ENCODE measurements at places on chromosomes 16 and 17.

DNA sequence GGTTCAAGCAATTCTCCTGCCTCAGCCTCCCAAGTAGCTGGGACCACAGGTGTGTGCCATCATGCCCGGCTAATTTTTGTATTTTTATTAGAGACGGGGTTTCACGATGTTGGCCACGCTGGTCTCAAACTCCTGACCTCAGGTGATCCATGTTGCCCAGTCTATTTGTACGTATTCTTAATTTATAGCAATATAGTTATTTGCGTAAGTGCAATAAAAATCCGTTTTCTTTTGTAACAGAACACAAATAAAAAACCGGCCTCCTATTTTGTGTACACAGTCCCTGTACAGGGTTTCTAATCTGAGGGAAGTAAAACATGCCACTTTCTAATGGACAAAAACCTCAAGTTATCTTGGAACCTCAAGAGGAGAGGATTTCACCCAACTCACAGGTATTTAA is 7.7 kb downstream of the RNPS1 start:
- no peak for DNase-seq

- no peak for DNase-seq
Measured at GRCh38 chr17:19338031-19338990, 24.2 kb downstream of the B9D1 start.

GRCh38 chr17:19940722-19941464 is 36.7 kb downstream of the AKAP10 start:
- no peak for DNase-seq

GRCh38 chr17:9473711-9474110 is 101.9 kb downstream of the STX8 start:
- no peak for DNase-seq

DNA sequence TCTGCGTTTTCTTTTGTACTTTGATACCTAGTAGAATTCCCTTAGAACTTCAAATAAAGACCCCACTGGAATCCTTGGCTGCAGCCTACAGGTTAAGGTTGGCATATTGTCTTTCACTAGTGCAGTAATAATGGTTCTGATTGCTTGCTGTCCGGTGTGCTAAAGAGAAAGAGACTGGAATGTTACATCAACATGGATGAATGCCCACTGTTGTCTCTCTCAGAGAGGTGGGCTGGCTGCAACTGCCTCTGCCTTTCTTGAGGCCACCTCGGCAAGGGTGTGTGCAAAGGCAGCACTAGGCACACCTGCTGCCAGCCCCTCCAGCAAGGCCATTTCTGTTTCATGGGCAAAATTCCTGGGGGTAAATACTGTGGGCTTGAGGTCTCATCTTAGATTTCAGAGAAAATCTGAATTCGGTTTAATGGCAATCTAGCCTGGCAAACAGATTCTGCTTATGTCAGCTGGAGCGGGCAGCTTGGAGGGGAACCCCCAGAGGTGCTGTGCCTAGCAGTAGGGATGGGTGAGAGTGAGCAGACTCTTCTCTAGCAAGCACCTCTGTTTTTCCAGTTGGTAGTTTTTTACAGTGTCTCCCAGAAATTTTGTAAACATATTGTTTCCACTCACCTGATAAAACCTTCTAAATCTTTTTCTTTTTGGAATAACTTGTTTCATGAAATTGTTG is 54.0 kb downstream of the MRTFB start:
- DNase-seq = no peak

GRCh38 chr17:66839616-66840015 is 4.7 kb downstream of the CACNG5 start:
- DNase-seq = no peak

GRCh38 chr17:46922487-46922803 is 515 bp upstream of the GOSR2 start:
- DNase-seq = no peak

GRCh38 chr17:40606548-40607353 is 40.9 kb downstream of the SMARCE1 start:
- no peak for DNase-seq

- no peak for DNase-seq
Measured at GRCh38 chr17:15085890-15086677, 179.0 kb downstream of the PMP22 start.

- DNase-seq = no peak
Measured at GRCh38 chr16:4537376-4538343, 913 bp downstream of the CDIP1 start.

DNA sequence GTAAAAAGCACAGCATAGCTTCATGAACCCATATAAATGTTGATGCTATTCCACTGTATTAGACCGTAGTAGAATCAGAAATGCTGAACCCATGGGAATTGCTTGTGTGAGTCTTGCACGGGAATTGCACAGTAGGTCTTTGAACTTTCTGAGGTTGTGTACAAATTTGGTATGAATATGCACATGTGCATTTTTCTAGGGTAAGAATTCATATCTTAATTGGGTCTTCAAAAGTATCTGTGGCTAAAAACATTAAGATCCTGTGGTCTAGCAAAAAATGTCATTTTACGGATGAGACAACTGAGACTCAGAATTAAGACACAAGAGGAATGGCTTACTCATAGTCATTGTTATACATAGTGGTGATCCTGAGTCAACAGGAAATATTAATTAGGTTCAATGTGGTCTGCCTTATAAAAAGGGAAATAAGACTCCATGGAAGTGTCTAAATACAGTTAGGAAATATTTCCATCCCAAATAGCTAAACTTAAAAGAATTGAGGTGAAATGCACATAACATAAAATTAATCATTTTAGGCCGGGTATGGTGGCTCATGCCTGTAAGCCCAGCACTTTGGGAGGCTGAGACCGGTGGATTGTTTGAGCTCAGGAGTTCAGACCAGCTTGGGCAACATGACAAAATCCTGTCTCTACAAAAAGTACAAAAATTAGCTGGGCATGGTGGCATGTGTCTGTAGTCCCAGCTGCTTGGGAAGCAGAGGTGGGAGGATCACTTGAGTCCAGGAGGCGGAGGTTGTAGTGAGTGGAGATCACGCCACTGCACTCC is 22.8 kb downstream of the TAOK1 start:
- no peak for DNase-seq

DNA sequence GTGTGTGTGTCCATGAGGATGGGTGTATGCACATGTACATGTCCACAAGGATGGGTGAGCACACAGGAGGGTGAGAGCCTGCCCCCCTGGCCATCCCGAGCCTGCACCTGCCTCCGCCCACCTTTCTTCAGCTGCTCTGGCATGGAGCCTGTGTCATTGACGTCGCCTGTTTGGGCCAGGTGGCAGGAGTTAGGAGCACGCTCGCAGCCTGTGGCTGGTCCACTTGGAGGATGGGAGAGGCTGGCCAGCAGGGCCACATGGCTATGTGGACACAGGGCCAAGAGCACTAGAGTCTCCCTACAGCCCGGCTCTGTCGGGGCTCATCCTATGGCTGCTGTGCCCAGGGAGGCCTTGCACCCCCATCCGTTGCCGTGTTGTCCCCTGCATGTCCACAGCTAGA is 21.4 kb downstream of the BAHCC1 start:
- no peak for DNase-seq

DNA sequence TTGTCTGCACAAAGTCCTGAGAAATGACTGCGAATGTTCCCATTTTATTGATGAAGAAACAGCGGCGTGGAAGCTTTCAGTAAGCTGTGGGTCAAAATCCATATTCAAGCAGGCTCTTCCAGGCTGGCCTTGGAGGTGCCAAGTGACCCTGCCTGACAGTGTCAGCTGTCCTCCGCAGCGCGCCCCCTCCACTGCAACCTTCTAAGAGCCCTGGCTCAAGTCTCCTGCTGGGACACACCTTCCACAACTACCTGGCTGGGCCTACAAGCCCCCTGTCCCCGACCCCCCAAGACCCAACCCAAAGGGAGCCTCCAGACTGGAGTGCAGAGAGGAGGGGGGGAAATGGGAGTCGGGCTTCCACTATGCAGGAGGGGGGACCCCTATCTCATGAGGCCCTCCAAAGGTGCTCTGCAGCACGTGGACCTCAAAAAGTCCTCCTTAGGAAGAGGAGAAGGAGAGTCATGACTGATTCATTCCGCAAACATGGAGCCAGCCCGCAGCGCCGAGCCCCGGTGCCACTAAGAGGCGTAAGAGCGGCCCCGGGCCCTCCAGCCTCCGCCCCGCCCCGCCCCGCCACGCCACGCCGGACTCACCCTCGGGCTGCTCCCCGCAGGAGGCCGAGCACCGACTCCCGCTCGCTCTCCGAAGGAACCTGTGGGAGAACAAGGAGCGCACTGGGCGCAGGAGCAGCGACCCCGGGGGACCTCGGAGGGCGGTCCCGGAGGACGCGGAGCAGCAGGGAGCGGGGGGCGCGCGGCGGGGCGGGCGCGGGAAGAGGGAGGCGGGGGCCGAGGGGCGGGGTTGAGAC is 574 bp downstream of the MPP3 start:
- no peak for DNase-seq

GRCh38 chr16:82302042-82302727 is 132.2 kb upstream of the MPHOSPH6 start:
- DNase-seq = no peak

GRCh38 chr17:36546418-36547093 is 1.8 kb downstream of the GGNBP2 start:
- DNase-seq = no peak

DNA sequence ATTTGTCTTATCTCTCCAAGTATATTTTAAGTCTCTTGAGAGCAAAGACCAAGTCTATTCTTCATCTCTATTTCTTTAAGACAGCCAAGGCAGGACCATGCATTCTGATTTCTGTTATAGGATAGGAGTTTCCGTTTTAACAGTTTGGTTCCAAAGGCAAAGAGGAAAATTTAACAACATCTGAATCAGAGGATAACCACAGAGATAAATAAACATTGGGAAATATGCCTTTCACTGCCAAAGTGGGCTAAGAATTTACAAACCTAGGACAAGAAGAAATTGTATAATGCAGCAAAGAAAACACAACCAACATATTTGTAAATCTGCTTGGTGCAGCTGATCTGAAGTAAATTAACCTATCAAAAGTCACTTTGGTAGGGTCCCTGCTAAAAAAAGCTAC is 37.7 kb downstream of the USP32 start:
- no peak for DNase-seq

DNA sequence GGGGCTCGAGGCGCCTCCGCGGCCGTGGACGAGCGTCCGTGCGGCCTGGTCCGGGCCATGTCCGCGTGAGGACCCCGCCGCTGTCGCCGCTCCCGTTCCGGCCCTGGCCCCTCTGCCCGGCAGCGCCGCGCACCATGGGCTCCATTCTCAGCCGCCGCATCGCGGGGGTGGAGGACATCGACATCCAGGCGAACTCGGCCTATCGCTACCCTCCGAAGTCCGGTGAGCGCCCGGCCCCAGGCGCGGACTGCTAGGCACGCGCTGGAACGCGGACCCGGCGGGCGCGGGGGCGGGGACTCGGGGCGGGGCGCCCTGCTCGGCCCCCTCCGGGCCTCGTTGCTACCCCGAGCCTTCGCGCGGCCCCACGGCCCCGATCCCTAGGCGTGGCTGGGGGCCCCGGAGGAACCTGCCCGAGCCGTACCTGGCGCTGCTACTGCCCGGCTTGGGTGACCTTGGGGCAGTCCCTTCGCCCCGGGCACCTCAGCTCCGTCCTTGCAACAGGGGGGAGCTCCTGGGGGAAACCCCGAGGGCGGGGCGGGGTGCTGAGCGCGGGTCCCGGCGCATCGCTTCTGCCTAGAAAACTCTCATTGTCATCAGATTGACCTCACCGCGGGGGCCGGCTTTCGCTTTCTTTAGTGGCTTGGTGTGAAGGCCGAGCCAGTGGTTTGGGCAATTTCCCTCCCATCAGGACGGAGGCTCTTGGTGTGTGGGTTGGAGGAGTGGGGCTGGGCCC is 367 bp downstream of the MGRN1 start:
- DNase-seq = no peak

DNA sequence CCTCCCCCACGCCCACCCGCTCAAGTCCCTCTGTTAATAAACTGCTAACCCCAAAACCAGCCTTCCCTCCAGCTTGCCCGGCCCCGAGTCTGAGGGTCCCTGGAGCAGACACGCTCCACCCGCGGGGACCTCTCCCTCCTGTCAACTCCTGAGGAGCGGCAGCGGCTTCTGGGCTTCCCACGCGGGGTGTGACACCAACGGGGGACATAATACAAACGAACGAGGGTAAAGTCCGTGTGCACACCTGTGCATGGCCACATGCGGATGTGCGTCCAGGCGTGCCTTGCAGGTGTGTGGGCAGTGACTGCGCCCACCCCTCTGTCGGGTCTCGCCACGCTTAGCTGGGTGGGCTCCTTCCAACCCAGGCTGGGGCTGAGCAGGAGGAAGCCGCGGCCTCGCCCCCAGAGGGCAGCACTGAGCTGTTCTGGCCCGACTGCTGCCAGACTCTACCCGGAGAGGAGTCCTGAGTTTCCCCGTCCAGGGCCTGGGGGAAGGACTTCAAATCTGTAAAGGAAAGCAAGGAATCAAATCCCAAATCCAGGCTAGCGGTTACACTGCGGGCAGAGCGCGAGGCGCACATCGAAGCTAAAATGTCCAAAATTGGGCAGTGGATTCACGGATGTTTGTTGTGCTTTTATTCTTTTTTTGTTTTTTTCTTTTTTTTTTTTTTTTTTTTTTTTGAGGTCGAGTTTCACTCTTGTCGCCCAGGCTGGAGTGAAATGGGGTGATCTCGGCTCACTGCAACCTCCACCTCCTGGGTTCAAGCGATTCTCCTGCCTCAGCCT is 24.2 kb upstream of the KRT17 start:
- DNase-seq = peak; percentile 40

- no peak for DNase-seq
Measured at GRCh38 chr17:78650093-78650715, 73.0 kb upstream of the DNAH17 start.

- DNase-seq = no peak
Measured at GRCh38 chr17:9443811-9444210, 131.8 kb downstream of the STX8 start.

- no peak for DNase-seq
Measured at GRCh38 chr16:5874899-5875298, 777.3 kb upstream of the EEF2KMT start.

DNA sequence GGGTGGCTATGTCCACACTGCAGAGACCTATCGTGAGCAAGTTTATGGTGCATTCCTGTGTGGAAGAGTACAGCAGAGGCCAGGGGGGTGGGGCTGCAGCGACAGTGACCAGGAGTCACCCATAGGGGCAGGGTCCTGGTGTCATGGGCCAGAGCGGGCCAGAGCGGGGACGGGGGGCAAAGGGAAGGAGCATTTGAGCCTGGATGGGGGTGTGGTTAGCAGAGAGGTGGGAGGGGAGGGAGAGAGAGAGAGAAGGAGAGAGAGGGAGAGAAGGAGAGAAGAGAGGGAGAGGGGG is 17.8 kb downstream of the JPH3 start:
- no peak for DNase-seq

DNA sequence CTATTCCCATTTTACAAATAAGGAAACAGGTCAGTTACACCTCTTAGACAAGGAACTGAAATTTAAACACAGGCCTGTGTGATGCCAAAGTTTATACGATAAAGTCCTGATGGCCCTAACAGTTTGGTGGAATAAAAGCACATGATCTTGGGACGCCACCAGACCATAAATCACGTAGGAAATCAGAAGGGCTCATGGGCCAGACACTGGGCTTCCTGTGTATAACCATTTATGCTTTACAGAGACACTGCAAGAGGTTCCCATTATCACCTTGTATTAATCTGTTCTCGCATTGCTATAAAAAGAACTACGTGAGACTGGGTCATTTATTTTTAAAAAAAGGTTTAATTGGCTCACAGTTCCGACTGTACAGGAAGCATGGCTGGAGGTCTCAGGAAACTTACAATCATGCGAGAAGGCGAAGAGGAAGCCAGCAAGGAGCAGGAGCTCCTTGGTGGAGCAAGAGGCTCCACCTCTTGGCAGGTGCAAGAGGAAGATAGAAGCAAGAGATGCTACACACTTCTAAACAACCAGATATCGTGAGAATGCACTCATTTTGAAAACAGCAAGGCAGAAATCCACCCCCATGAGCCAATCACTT is 124.0 kb upstream of the MON1B start:
- DNase-seq = no peak

All from caudate nucleus (tissue), 63 donors.